Fibroblast of villous mesenchyme (primary cell): ENCODE measurements at places on chromosomes 3 and 15. TPM values are rescaled to one million over a fixed set of nuclear protein-coding genes. Genes with fewer than 3 reads are reported as not detected.

Gene LRRC34
- total RNA-seq, result 3.5 and 4.3 TPM in 2 replicates

Gene SPINK8
- not detected in 2 replicates for total RNA-seq

Gene CHRNA5
- 0.64 and 2.2 TPM in 2 replicates for total RNA-seq

Gene EID1
- total RNA-seq, result 191 and 224 TPM in 2 replicates

Gene ARGFX
- total RNA-seq, result not detected in 2 replicates

GRCh38 chr3:194586836-194587235, 46.4 kb downstream of the TMEM44 start:
- peak; percentile 38 for DNase-seq

DNA sequence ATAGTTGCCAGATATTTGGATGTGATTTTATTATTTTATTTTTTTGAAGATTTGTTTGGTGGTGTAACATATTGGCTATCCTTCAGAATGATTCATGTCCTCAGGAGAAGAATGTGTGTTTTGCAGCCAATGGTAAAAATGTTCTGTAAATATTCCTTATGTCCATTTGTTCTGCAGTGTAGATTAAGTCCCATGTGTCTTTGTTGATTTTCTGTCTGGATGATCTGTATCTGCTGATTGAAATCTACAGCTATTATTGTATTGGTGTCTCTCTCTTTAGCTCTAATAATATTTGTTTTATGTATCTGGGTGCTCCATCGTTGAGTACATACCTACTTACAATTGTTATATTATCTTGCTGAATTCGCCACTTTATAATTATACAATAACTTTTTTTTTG, 1641.7 kb downstream of the OTOL1 start:
- DNase-seq, result no peak

DNA sequence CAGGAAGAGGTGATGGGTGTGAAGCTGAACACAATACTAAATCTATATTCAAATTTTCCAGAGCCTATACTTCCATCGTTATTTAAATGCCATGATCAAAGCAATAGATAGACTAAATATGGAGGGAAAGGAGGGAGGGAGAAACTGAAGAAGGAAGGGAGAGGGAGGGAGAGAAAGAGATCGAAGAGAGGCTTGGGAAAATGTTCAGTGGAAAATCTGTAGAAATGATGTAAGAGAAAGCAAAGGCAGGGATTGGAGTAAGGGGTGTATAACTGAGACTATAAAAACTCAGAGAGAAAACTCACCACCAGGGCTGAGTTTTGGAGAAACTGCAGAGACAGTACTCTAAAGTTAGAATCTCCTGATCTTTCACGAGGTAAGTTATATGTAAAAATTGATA, at the start of gene OSTN:
Gene OSTN, plus strand, starts transcription at position 310 of the 400 bp plus-strand sequence. CDS start 13,292 bp downstream, outside the sequence.
- DNase-seq, result no peak

DNA sequence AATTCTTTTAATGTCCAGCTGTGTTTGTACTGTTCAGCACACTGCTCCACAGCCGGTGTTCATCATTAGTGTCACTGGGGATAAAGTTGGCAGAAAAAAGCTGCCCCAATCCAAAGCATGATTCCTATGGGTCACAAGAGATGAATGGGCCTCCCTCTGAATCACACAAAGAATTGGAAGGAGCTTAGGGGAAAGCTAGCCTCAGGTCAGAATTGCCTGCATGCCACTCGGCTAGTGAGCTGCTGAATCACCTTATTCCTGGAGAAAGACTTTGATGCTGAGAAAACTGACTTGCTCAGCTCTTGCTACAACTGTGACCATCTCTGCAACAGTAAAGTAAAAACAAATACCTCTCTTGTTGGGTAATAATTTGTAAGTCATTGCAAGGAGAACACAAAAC, 3.5 kb downstream of the CCK start:
- peak; percentile 14 for DNase-seq

DNA sequence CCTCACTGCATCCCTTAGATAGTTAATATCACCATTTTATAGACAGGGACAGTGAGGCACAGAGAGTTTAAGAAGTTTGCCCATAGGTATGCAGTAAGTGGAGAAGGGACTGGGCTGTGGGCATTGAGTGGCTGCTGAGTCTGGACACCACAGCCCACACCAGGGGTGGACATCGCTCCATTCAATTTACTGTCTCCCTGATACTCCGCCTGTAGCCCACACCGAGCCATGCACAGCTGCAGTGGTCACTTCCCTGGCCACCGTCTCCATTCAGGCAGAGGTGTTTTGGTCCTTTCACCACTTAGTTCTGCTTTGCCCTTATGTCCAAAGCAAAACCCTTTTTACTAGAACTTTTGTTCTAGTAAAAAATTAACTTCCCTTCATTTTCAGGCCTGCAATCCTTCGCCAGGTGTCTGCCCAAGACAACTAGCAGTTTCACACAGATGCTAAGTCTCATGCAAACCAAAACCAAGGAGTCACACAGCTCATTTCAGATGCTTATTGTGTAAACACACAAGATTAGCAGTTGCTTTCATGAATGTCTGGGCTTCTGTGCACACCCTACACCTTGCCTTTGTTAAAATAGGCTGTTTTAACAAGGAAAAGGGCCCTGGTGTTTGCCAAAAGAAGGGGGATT, 30.1 kb downstream of the ZNF35 start:
- DNase-seq, result no peak

GRCh38 chr15:64447536-64448315, 12.7 kb upstream of the ZNF609 start:
- no peak for DNase-seq

DNA sequence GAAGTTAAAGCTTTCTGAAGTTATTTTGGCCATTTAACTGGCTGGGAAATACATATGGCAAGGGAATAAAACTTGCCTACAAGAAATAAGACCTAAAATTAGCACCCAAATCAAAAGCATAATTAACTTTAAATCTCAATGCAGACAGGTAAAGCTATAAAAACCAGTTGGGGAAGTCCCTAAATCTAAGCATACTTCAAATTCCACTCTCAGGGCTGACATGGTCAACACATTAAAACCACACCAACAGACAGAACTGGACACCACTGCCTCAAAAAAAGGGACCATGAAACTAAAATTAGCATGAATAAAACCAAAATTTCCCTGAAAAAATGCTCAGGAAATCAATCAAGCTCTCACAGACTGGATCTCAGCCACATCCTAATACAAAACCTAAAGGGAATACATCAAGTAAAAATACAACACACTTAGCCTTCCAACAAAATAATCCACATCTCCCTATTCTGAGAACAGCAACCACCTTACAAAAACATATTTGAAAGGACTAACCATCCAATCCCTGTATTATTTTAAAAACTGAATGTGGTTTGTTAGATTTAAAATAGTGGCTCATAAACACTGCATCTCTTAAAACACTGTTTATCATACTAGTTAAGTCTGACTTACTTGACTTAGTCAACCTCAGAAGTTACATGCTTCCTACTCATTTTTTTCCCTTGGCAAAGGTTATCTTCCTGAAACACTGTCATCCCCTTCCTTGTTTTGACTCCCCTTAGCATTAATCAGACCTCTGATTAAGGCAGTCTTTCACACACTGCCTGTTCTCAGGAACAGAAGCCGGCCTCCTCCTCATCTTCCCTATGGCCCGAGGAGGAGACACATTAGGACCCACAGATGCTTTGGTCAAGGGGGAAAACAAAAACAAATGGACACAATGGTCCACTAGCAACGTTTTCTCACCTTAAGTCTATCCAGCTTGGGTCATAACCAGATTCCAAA, 8.3 kb downstream of the TRA2B start:
- DNase-seq, result no peak

DNA sequence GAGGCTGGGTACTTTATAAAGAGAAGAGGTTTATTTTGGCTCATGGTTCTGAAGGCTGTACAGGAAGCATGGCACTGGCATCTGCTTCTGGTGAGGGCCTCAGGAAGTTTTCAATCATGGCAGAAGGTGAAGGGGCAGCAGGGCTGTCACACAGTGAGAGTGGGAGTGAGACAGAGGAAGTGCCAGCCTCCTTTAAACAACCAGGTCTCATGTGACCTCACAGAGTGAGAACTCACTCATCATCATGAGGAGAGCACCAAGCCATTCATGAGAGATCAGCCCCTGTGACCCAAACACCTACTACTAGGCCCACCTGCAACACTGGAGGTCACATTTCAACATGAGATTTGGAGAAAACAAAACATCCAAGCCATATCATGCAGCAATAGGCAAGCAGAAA, 9.3 kb upstream of the RFTN1 start:
- no peak for DNase-seq

- peak; percentile 46 for DNase-seq
Measured at GRCh38 chr3:151899996-151900395, 26.6 kb downstream of the SUCNR1 start.

GRCh38 chr3:195197765-195198425, 73.1 kb downstream of the XXYLT1 start:
- peak; percentile 48 for DNase-seq

- DNase-seq, result no peak
Measured at GRCh38 chr3:107850681-107851080, 240.2 kb downstream of the CD47 start.
